Jurkat, Clone E6-1 (cell line): ENCODE measurements at places on chromosomes 4 and X.

GRCh38 chr4:128757712-128758111, 51.8 kb upstream of the JADE1 start:
- DNase-seq = no peak

- DNase-seq = peak; percentile 73
Observed at GRCh38 chr4:76212851-76213414, 691 bp downstream of the SCARB2 start.

GRCh38 chrX:148698221-148698620, 197.8 kb downstream of the AFF2 start:
- no peak for DNase-seq

DNA sequence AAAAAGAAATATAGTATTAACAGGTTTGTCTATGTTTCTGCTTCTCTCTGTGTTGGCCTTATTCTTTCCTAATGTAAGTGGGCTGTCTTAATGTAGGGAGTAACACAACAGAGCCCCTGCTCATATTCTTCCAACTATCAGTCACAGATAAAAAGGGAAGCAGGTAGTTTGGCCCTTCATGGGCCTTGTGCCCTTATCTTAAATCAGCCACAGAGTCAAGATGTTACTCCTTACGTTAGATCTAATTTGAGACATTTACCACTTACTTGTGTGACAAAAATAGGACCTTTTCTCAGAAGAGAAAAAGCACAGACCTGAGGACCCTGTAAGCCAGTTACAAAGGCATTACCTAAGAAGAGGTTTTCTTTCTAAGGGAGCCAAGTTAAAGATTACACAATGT, 589.0 kb downstream of the GRXCR1 start:
- DNase-seq = no peak

GRCh38 chr4:107129611-107130010, 93.5 kb upstream of the DKK2 start:
- DNase-seq = no peak

DNA sequence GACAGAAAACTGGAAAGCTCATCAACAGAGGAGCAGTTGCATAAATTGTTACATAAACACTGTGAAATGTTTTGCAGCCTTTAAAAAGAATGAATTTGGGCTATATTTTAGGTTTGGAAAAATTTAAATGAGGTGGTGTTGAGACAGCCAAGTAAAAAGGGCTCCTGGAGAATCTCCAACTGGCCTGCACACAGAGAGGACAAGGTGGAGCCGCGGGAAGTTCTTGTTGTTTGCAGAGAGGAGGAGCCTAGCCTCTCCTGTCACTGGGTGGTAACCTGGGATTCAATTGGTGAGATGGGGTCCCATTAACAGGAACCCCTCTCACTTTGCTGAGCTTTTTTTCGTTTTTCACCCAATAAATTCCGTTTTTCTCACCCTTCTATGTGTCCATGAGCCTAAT, 13.4 kb downstream of the GIMD1 start:
- no peak for DNase-seq

- DNase-seq = no peak
Observed at GRCh38 chr4:76644831-76645485, 209.9 kb downstream of the SHROOM3 start.

DNA sequence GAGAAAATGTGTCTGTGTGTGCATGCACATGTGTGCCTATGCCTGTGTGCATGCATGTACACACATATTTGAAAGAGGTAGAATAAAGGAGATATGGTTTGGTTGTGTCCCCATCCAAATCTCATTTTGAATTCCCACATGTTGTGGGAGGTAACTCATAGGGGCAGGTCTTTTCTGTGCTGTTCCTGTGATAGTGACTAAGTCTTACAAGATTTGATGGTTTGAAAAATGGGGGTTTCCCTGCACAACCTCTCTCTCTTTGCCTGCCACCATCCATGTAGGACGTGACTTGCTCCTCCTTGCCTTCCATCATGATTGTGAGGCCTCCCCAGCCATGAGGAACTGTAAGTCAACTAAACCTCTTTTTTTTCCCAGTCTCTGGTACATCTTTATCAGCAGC, 87.2 kb downstream of the PRDM5 start:
- DNase-seq = no peak

GRCh38 chrX:22203186-22203585, 69.5 kb upstream of the CBLL2 start:
- DNase-seq = no peak

DNA sequence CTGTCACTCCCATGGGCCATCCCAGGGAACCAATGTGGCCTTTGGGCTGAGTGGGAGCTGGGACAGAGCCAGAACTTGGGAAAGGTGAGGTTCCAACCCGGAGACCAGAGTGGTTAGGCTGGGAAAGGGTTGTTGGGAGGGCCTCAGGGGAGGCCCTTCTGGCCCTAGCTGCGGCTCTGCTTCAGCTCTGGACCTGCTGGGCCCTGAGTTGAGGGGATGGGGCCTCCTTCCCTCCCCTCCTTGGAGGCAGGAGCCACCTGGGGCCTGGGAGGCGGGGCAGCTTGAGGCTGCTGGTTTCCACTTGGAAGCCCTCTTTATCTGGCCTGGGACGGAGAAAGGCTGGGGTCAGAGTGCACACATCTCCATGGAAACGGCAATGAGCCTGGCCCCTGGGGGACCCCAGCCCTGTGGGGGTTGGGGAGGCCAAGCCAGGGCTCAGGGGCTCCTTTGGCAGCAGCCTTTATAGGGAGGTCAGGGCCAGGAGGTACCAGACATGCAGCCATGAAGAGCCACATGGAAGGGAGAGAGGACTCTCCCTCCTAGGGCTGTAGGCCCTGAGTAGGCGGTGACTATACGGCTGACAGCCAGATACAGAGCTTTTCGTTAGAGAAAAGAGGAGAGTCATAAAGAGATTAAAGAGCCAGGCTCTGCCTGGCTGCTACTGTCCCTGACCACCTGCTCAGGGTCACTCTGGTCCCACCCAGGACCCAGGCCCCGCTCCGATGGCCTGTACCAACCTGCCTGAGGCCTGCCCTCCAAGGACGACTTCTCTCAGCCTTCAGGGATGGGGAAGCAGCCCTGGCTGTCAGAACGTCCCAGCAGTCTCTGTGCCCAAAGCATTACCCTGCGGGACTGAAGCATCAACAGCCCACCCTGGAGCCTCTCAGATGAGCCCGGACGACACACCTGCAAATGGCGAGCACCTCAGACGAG, 6.9 kb upstream of the NSD2 start:
- no peak for DNase-seq

GRCh38 chr4:77201857-77202256, 44.9 kb downstream of the CCNG2 start:
- no peak for DNase-seq

DNA sequence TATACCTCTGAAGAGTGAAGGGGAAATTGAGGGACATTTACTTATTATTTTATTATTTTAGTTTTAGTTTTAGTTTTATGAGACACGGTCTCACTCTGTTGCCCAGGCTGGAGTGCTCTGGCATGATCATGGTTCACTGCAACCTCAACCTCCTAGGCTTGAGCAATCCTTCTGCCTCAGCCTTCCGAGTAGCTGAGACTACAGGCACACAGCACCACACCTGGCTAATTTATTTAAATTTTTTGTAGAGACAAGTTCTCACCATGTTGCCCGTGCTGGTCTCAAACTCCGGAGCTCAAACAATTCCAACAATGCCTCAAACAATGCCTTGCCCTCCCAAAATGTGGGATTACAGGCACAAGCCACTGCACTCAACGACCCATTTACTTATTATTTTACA, 68.4 kb upstream of the BMP2K start:
- no peak for DNase-seq

GRCh38 chrX:41923211-41923977, at the start of gene CASK:
Gene CASK (minus strand): TSS chrX:41923554. CDS start chrX:41922988, 566 bp downstream.
- DNase-seq = peak; percentile 79

GRCh38 chr4:185734214-185734613, 77.8 kb downstream of the SORBS2 start:
- no peak for DNase-seq

- no peak for DNase-seq
Observed at GRCh38 chrX:4925911-4926310, 1212.5 kb upstream of the PRKX start.

DNA sequence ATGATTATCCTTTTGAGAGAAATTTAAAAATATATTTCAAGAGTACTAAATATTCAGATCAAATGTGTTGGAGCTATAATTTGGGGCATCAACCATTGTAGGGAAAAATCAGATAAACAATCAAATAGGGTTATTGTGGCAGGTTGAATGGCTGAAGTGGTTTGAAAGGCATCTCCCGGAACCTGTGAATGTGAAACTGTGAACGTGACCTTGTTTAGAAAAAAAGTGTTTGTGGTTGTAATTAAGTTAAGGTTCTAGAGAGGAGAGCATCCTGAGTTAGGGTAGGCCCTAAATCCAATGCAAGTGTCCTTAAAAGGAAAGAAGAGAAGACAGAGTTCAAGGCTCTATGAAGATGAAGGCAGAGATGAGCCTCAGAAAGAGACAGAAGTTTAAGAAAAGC, 37.4 kb downstream of the ADGRA3 start:
- peak; percentile 18 for DNase-seq

DNA sequence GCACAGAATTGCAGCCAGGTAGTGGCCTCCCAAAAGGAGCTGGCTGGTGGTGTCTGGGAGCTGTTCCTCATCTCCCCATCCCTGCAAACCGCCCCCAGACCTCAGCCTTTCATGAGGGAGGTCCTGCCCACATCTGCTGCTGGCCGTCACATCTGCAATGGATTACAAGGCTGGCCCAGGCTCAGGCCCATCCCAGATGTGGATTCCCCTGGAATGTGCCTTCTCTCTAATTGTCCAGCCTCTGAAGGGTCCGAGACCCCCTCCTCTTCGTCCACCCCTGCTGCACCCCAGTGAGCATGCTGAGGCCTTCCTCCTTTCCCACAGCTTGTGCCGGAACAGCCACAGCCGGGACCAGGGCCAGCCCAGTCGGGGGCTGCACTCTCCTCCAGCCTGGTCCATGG, 115.0 kb upstream of the NALF2 start:
- no peak for DNase-seq

GRCh38 chrX:129779747-129780146, at the start of gene SASH3:
Gene SASH3 (plus strand): TSS chrX:129779949. CDS start chrX:129780098, 149 bp downstream.
- DNase-seq = peak; percentile 78

- DNase-seq = no peak
Observed at GRCh38 chr4:20592663-20593062, 107.6 kb upstream of the PACRGL start.

- no peak for DNase-seq
Observed at GRCh38 chrX:146224442-146224841, 406.8 kb downstream of the SLITRK2 start.

DNA sequence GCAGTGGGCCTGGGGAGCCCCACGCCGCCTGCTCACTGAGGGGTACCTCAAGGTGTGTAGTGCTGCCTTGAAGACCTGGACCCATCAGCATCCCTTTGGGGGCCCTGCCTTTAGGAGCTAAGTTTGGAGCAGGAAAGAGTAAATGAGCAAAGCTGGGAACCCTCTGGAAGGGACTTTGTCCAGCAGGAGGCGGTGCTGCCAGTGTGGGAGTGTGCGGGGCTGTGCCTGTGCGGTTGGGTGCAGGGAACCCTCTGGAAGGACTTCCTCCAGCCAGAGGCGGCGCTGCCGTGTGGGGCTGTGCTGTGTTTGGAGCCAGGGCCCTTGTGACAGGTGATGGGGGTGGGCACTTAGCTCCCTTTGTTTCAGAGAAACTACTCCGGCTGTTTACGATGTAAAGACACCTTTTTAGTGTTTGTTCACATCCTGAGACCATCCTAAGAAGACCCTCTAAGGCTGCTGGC, 25.8 kb downstream of the RGS12 start:
- no peak for DNase-seq

GRCh38 chr4:152810715-152811287, 31.0 kb downstream of the ARFIP1 start:
- DNase-seq = no peak

- no peak for DNase-seq
Observed at GRCh38 chr4:104489731-104490095, 5.0 kb downstream of the CXXC4 start.

- DNase-seq = no peak
Observed at GRCh38 chr4:143346206-143346605, 9.5 kb downstream of the GAB1 start.

- DNase-seq = no peak
Observed at GRCh38 chr4:2824329-2824835, 19.3 kb upstream of the ADD1 start.

DNA sequence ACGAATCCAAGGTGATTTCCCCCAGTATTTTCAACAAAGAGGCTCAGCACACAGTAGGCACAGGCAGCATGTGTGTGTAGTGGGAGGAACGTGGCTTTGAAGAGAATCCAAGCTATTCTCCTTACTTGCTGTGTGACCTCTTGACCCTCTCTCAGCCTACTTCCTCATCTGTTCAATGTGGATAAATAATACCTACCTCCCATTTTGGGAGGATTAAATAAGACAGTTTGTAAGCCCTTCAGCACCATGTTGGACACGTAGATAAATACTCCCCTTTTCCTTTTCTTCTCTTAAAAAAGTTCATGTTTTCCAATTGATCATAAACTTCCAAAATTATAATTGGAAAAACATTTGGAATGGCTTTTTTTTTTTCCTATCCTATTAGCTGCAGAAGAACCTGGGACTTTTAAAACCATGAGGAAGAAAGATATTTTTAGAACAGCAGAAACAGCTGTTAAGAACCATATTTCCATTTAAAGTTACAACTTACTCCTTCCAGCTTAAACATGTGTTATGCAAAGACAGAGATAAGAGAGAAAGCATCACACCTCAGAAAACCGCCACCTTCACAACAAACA, 56.1 kb upstream of the TMEM131L start:
- DNase-seq = no peak

DNA sequence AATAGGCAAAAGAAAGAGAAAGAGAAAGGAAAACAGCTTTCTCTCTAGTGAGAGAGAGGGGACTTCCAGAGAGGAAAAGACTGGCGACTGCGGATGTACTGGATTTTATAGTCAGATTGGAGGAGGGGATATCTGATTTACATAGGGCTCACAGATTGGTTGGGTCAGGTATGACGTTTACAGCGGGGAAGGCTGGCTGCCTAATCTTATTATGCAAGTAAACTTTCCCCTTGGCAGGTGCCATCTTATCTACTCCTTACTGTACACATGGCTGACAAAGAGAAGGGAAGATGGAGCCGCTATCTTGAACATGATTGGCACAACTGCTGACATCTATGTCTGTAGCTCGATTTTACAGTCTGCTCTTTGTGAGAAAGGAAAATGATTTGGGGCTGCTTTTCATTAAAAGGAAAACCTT, 25.4 kb downstream of the RBPJ start:
- DNase-seq = no peak

DNA sequence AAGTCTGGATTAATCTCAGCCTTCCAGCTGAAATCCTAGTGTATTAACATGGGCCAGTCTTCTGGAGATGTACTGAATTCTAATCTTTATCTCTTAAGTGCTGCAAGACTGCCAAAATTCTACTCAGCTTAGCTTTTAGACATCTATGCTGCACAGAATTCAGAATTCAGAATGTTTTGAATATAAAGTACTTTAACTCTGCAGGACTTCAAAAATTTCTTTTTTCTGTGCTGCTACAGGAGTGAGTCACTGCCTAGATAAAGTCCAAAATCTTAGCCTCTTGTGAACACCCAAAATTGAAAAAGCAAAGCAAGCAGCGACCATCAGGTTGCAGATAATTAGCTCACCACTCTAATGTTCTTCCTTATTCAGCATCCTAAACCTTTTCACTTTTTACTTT, 1092.6 kb upstream of the PCDH10 start:
- DNase-seq = no peak

GRCh38 chr4:6781113-6781512, 1.4 kb upstream of the KIAA0232 start:
- DNase-seq = no peak
